Activated CD4-positive, alpha-beta T cell treated with anti-CD3 and anti-CD28 coated beads, Interleukin-2, amount 10 ng/mL, durations not matched to agents 7 days and 5 days (primary cell): ENCODE measurements at places on chromosomes 1 and 21. TPM values are rescaled to one million over a fixed set of nuclear protein-coding genes. Genes with fewer than 3 reads are reported as not detected.

Gene FAM167B
- 0.87 TPM for total RNA-seq

Gene VPS45
- total RNA-seq: 38.1 TPM

Gene AADACL3
- total RNA-seq: not detected

Gene DIO1
- total RNA-seq: not detected

Gene ACTN2
- not detected for total RNA-seq

Gene SPRR5
- total RNA-seq: not detected
